A549 treated with Hydrocortisone at 1 μM for 4 hours (cell line): ENCODE measurements at places on chromosomes 12 and 14. TPM values are rescaled to one million over a fixed set of nuclear protein-coding genes. Genes with fewer than 3 reads are reported as not detected.

NPC2 gene
- total RNA-seq, result 205 to 286 TPM (median 230 TPM) in 5 replicates

PLEKHH1 gene
- 3.0 to 3.5 TPM (median 3.2 TPM) in 5 replicates for total RNA-seq

ESRRB gene
- 0.10 to 0.37 TPM (median 0.22 TPM) in 5 replicates for total RNA-seq

KRT3 gene
- total RNA-seq, result 0.03 to 0.13 TPM in 2 of 5 replicates, not detected in the others

AKAP3 gene
- total RNA-seq, result 0.07 to 0.28 TPM (median 0.13 TPM) in 5 replicates

KRT77 gene
- total RNA-seq, result not detected in 5 replicates

CHGA gene
- 1.3 to 1.7 TPM (median 1.5 TPM) in 5 replicates for total RNA-seq

DEPDC4 gene
- total RNA-seq, result 0.28 to 1.5 TPM (median 1.2 TPM) in 5 replicates

EXOC5 gene
- total RNA-seq, result 28.5 to 42.8 TPM (median 38.7 TPM) in 5 replicates

TXNDC16 gene
- 0.92 to 1.4 TPM (median 0.98 TPM) in 5 replicates for total RNA-seq

OTOGL gene
- not detected in 5 replicates for total RNA-seq

ACSS3 gene
- 0.08 TPM in 1 of 5 replicates, not detected in the others for total RNA-seq

P3H3 gene
- 23.9 to 29.0 TPM (median 26.3 TPM) in 5 replicates for total RNA-seq

PRDM4 gene
- 19.2 to 21.7 TPM (median 19.8 TPM) in 5 replicates for total RNA-seq

RNU4-1 gene
- total RNA-seq, result 13.1 to 86.0 TPM in 2 of 5 replicates, not detected in the others

OSBPL8 gene
- total RNA-seq, result 10.0 to 21.8 TPM (median 18.9 TPM) in 5 replicates

ZNF385A gene
- 14.3 to 21.7 TPM (median 20.3 TPM) in 5 replicates for total RNA-seq

PRPH gene
- total RNA-seq, result 0.97 to 1.9 TPM (median 1.6 TPM) in 5 replicates
